Heart right ventricle (tissue), 16 donors: ENCODE measurements at places on chromosomes 6 and 20. TPM values are rescaled to one million over a fixed set of nuclear protein-coding genes. Genes with fewer than 3 reads are reported as not detected.

TNF gene
- 3.0 TPM for total RNA-seq

STMND1 gene
- not detected for total RNA-seq

MAFB gene
- 5.2 TPM for total RNA-seq

ZSCAN23 gene
- total RNA-seq = 1.2 TPM

ABHD16A gene
- 24.6 TPM for total RNA-seq

B3GAT2 gene
- total RNA-seq = not detected

ADGRF1 gene
- not detected for total RNA-seq
